ENCODE measurements at places on chromosomes 5 and 9.

- H3K27me3 ChIP-seq = no peaks in the 10 kb centered on the region
- no peaks in the 10 kb centered on the region for H3K4me1 ChIP-seq
- no peaks in the 10 kb centered on the region for H3K36me3 ChIP-seq
- no peak overlapping the region for H3K27ac ChIP-seq
These were observed 149.7 kb downstream of the GCNT1 start for GRCh38 chr9:76608575-76609273.

- no peak overlapping the region for H3K4me3 ChIP-seq
- no peak overlapping the region for H3K27ac ChIP-seq
- no peaks in the 10 kb centered on the region for H3K27me3 ChIP-seq
- no peaks in the 10 kb centered on the region for H3K4me1 ChIP-seq
These were observed 216.1 kb downstream of the ACTL7B start for GRCh38 chr9:108639696-108640095.

DNA sequence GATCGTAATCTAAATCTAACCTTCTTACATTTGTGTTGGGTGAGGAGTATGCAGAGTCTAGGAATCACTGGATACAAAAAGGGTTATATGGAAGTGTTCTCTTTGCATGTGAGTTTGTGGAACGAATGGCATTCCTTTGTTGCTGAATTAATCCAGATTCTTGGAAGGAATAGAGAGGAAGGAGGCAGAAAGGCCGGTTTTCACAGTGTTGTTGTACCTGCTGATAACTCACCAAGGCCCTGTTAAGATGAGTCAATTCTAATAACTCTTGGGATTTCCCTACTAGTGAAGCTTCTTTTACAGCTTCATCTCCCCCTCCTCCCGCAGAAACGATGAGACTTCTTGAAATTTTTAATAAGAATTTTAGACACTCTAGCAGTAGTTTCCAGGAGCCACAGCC lies 84.0 kb downstream of the ZSWIM6 start:
- no peaks in the 10 kb centered on the region for H3K4me1 ChIP-seq
- H3K36me3 ChIP-seq = no peaks in the 10 kb centered on the region
- no peak for DNase-seq
- no peaks in the 10 kb centered on the region for H3K27me3 ChIP-seq

DNA sequence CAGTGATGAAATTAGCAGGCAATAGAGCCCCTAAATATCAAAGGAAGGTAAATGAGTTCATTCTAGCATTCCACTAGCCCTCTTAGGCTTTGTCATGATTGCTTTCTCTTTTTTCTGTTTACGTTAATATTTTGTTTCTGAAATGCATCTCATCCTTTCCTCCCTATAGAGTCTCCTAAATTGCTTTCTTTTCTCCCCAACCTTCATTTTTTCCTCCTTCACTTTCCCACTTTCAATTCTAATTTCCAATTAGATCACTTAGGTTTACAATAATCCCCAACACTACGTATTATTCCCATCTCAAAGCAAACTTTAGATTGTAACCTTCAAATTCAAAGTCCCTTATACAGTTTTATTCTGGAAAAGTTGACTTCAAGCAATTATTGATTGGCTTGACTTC lies 559.3 kb downstream of the RAB3C start:
- no peak overlapping the region for H3K4me3 ChIP-seq
- H3K4me1 ChIP-seq = peaks cover 34% of the 10 kb centered on the region
- DNase-seq = no peak
- no peaks in the 10 kb centered on the region for H3K27me3 ChIP-seq

- no peaks in the 10 kb centered on the region for H3K27me3 ChIP-seq
- peaks cover 6% of the 10 kb centered on the region for H3K36me3 ChIP-seq
- H3K27ac ChIP-seq = no peak overlapping the region
- H3K4me3 ChIP-seq = no peak overlapping the region
- no peak for DNase-seq
These were observed 7.8 kb downstream of the FBXW5 start for GRCh38 chr9:136936645-136937170.

DNA sequence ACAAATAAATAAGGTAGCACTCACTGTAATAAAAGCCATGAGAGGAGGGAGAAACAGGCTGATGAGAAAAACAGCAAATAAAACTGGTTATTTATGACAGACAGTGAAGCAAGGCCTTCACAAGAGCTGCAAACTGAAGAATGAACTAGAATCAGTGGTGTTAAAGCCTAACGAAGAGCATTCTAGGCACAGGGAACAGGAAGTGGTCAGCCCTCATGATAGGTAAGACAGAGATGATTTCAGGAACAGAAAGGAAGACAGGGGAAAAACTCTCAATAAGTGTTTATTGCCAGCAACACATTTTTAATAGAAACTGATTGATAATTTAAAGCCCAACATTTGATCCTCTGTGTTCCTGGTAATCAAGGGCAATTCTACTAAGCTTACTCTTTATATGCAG lies 124.5 kb downstream of the EDIL3 start:
- no peak overlapping the region for H3K4me3 ChIP-seq
- DNase-seq = peak; percentile 37
- H3K27ac ChIP-seq = no peak overlapping the region
- H3K36me3 ChIP-seq = no peaks in the 10 kb centered on the region
- peaks cover 9% of the 10 kb centered on the region for H3K4me1 ChIP-seq

GRCh38 chr9:128927731-128928411 lies 7.1 kb downstream of the PHYHD1 start:
- no peaks in the 10 kb centered on the region for H3K36me3 ChIP-seq
- no peaks in the 10 kb centered on the region for H3K27me3 ChIP-seq
- H3K27ac ChIP-seq = no peak overlapping the region
- H3K4me1 ChIP-seq = no peaks in the 10 kb centered on the region
- H3K4me3 ChIP-seq = no peak overlapping the region
- DNase-seq = peak; percentile 38

GRCh38 chr5:8756498-8757084 lies 789.3 kb downstream of the SEMA5A start:
- H3K36me3 ChIP-seq = no peaks in the 10 kb centered on the region
- peak; percentile 45 for DNase-seq
- no peak overlapping the region for H3K4me3 ChIP-seq
- no peak overlapping the region for H3K27ac ChIP-seq
- H3K4me1 ChIP-seq = no peaks in the 10 kb centered on the region

- no peaks in the 10 kb centered on the region for H3K27me3 ChIP-seq
- H3K36me3 ChIP-seq = no peaks in the 10 kb centered on the region
- DNase-seq = no peak
- no peaks in the 10 kb centered on the region for H3K4me1 ChIP-seq
- no peak overlapping the region for H3K4me3 ChIP-seq
These were observed 205.3 kb upstream of the WWC1 start for GRCh38 chr5:168086104-168086610.

DNA sequence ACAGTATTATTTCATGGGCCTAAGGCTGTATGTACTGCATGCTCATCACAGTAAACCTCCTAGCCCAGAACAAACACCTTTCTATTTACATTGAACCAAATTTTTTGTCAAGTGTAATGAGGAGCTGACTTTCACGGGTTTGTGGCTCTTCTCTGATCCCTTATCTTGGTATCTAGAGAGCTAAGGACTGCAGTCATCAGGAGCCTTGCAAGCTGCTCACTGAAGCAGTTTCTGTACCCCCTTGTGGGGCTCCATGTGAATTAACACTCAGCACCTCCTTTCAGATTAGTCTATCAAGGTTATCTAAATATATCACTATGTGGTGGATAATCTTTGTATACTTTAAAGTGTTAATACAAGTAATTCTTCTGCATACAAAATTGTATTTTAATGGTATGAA lies 108.2 kb downstream of the AUH start:
- peak; percentile 69 for DNase-seq
- no peak overlapping the region for H3K4me3 ChIP-seq
- H3K36me3 ChIP-seq = no peaks in the 10 kb centered on the region
- no peak overlapping the region for H3K27ac ChIP-seq

- no peak overlapping the region for H3K27ac ChIP-seq
- no peaks in the 10 kb centered on the region for H3K36me3 ChIP-seq
- H3K27me3 ChIP-seq = no peaks in the 10 kb centered on the region
- no peak overlapping the region for H3K4me3 ChIP-seq
- DNase-seq = no peak
- no peaks in the 10 kb centered on the region for H3K4me1 ChIP-seq
These were observed 47.0 kb downstream of the KCNV2 start for GRCh38 chr9:2764353-2764752.

DNA sequence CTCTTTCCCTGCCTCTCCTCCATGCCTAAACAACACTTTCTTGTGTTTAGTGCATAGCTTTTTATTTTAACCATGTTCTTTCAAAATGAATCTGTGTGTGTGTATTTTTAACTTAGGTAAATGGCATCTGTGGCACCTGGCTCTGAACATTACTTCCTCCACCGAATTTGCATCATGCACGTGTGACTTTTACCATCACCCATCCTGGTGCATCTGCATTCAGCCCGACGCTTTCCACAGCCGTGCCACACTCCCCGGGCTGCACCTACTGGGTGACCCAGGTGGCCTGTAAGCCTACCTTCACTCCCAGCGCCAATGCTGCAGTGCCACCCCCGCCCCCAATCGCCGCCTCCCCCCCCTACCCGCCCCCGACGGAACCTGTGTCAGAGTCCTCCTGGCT lies 12.7 kb upstream of the FCN1 start:
- no peak for DNase-seq
- no peak overlapping the region for H3K4me3 ChIP-seq
- peaks cover 81% of the 10 kb centered on the region for H3K27me3 ChIP-seq
- H3K36me3 ChIP-seq = no peaks in the 10 kb centered on the region

DNA sequence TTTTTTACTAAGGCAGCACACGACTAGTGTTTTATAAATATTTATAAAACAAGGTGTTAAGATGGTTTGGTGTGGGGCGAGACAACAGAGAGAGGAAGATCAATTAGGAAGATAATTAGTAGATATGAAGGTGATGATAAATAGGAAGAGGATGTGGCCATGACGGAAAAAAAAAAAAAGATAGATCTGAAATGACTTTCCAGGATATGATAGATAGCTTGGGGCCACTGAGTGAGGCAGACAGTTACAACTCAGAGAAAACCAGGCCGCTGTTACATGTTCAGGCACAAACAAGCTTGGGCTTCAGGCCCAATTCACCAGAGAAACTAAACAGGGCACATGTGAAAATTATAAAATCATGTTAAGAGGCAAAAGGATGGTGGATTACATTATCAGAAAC lies 43.2 kb downstream of the KIAA0825 start:
- DNase-seq = no peak
- no peak overlapping the region for H3K4me3 ChIP-seq
- H3K36me3 ChIP-seq = no peaks in the 10 kb centered on the region
- peaks cover 28% of the 10 kb centered on the region for H3K4me1 ChIP-seq
- H3K27me3 ChIP-seq = no peaks in the 10 kb centered on the region

GRCh38 chr9:91954841-91955471 lies 4.9 kb upstream of the ROR2 start:
- no peak overlapping the region for H3K27ac ChIP-seq
- H3K4me3 ChIP-seq = peak overlapping the region; percentile 31
- no peaks in the 10 kb centered on the region for H3K27me3 ChIP-seq
- no peaks in the 10 kb centered on the region for H3K4me1 ChIP-seq
- no peaks in the 10 kb centered on the region for H3K36me3 ChIP-seq

GRCh38 chr5:148937830-148938521 lies 111.6 kb downstream of the ADRB2 start:
- no peak overlapping the region for H3K27ac ChIP-seq
- H3K36me3 ChIP-seq = no peaks in the 10 kb centered on the region
- H3K4me1 ChIP-seq = no peaks in the 10 kb centered on the region
- no peak overlapping the region for H3K4me3 ChIP-seq

DNA sequence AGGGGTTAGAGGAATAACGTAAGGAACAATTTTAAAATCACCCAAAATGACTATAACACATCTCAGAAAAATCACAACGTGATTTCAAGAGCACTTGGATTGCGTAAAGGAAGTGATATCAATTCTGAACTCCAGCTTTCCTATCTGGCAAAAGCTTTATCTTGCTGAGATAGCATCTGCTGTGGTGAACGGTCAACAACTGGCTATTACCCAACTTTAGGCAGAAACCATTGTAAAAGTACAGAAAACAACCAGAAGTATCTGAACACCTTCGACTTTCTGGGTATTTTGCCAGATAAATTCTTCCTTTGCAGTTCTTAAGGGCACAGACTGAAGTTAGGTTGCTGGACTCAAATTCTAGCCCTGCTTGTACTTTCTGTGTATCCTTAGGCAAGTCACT lies 9.2 kb downstream of the ABLIM3 start:
- H3K36me3 ChIP-seq = no peaks in the 10 kb centered on the region
- no peak overlapping the region for H3K4me3 ChIP-seq
- no peak overlapping the region for H3K27ac ChIP-seq
- DNase-seq = no peak
- no peaks in the 10 kb centered on the region for H3K4me1 ChIP-seq

GRCh38 chr9:14608540-14608939 lies 84.7 kb downstream of the ZDHHC21 start:
- no peak overlapping the region for H3K27ac ChIP-seq
- no peaks in the 10 kb centered on the region for H3K36me3 ChIP-seq
- DNase-seq = no peak
- H3K27me3 ChIP-seq = no peaks in the 10 kb centered on the region
- H3K4me3 ChIP-seq = no peak overlapping the region

DNA sequence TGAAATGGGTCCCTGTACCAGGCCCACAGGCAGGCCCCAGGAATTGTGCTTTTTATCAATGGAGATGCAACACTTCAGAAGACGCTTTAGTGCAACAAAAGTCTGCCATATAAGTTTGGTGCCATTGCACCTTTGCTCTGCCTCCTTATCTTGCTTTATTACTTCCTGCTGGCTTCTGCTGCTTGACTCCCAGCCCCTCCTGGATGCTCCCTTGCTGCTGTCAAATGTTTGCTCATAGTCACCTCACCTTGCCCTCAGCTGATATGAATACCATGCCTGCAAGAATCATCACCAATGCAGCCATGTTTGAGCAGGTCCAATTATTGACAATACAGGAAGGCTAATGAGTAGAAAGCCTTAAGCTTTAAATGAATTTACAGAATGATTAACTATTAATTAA lies 25.4 kb downstream of the MEGF10 start:
- peaks cover 16% of the 10 kb centered on the region for H3K4me1 ChIP-seq
- no peaks in the 10 kb centered on the region for H3K27me3 ChIP-seq
- H3K4me3 ChIP-seq = no peak overlapping the region
- no peak overlapping the region for H3K27ac ChIP-seq

DNA sequence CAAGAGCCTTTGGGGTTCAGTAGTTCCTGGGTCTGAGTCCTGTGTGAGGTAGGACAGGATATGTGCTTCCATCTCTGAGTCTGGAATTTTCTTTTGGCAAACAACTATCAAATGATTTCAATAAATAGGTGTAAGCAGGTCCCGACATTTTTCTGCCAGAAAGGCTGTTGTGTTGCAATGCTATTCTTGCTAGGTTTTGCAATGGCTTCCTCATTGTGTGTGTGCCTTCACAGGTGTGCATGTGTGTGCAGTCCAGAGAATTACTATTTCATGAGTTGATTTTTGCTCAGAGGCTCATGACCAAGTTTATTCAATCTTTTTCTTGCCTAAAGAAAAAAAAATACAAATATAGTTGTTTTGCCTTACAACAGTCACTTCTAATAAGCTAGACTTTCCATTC lies 64.5 kb upstream of the FRRS1L start:
- no peak for DNase-seq
- H3K27ac ChIP-seq = no peak overlapping the region
- no peaks in the 10 kb centered on the region for H3K4me1 ChIP-seq
- H3K4me3 ChIP-seq = no peak overlapping the region

DNA sequence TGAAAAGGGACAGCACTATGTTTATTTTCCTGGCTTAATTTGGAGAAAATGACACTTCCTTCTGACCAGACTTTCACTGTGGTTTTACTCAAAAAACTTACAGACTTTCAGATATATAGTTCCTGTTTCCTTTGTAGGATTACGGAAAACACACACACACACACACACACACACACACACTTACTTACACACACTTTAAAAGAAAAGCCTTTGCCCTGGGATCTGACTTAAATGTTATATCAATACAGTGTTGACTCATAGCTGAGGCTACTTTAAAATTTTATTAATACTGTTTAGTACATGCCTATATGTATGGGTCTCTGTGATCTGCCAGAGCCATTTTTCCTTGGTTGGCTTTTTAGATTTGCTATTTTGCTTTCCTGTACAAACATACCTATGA lies 758.3 kb downstream of the DNAH5 start:
- no peak overlapping the region for H3K27ac ChIP-seq
- H3K27me3 ChIP-seq = no peaks in the 10 kb centered on the region
